ENCODE measurements at places on chromosomes 1 and 21.

- DNase-seq = no peak
Observed at GRCh38 chr1:206049919-206050600, 2.9 kb upstream of the RHEX start.

GRCh38 chr1:198610362-198610761 is 28.5 kb upstream of the PTPRC start:
- no peak for DNase-seq

DNA sequence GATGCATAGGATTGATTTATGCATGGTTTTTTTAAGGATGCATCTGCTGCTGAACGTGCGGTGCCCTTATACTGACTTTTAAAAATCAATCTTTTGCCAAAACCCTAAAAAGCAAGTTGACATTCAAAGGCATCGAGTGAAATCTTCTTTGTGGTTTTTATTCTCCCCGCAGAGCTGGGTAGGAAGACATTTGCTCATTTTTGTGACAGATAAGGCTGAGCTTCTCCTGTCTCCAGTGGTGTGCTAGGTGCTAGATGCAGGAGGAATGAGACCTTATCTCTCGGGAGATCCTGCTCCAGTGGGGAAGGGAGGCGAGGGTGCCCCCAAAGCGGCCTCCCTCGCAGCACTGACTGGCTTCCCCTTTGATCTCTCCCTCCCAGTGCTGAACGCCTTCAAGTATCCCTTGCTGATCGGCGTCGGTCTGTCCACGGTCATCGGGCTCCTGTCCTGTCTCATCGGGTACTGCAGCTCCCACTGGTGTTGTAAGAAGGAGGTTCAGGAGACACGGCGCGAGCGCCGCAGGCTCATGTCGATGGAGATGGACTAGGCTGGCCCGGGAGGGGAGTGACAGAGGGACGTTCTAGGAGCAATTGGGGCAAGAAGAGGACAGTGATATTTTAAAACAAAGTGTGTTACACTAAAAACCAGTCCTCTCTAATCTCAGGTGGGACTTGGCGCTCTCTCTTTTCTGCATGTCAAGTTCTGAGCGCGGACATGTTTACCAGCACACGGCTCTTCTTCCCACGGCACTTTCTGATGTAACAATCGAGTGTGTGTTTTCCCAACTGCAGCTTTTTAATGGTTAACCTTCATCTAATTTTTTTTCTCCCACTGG is 14.9 kb upstream of the CD101 start:
- peak; percentile 38 for DNase-seq

DNA sequence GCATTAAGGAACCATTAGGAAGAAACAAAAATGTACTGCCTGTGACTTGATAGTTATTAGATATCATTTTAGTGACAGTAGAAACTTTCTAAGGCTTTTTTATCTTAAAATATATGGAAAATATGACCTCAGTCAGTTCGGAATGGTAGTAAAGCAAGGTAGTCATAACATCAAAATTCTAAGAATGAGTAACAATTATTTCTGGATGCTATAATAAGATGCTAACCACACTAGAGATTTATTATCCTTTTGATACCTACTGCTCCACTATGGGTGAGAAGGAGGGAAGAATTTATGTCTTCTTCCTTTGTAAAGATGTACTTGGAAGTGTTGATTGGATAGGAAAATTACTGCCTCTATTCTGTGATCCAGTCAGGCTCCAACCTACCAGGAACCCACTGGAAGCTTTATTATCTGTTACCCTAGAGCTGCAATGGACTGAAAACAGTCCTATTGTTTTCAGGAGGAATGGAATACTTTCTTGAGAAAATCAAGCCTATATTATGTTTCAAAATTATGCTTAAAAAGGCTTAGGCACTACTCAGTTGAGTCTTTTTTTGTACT is 8.8 kb downstream of the FMN2 start:
- DNase-seq = no peak

GRCh38 chr1:10941891-10942541 is 70.4 kb upstream of the TARDBP start:
- DNase-seq = peak; percentile 66

GRCh38 chr1:210598135-210598652 is 269.5 kb downstream of the HHAT start:
- no peak for DNase-seq
